ENCODE measurements at places on chromosomes 11 and 22. TPM values are rescaled to one million over a fixed set of nuclear protein-coding genes. Genes with fewer than 3 reads are reported as not detected.

DNA sequence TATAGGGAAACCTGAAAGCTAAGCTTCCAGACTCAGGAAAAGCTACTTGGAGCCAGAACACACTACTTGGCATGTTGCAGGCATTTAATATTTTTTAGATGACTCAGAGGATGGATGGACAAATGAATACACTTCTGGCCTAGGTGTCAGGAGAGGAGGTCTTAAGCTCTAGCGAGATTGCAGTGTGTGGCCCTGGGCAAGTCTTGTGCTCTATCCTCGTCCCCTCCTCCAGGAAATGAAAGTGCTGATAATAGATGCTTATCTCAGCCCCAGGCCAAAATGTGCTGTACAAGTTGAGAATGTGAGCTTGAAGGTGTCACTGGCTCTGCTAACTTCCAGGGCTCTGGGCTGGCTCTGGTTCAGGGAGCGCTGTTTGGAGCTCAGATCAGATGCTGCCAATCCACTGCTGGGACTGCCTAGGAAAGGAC lies 136.3 kb downstream of the PKNOX2 start:
- no peak for DNase-seq

DNA sequence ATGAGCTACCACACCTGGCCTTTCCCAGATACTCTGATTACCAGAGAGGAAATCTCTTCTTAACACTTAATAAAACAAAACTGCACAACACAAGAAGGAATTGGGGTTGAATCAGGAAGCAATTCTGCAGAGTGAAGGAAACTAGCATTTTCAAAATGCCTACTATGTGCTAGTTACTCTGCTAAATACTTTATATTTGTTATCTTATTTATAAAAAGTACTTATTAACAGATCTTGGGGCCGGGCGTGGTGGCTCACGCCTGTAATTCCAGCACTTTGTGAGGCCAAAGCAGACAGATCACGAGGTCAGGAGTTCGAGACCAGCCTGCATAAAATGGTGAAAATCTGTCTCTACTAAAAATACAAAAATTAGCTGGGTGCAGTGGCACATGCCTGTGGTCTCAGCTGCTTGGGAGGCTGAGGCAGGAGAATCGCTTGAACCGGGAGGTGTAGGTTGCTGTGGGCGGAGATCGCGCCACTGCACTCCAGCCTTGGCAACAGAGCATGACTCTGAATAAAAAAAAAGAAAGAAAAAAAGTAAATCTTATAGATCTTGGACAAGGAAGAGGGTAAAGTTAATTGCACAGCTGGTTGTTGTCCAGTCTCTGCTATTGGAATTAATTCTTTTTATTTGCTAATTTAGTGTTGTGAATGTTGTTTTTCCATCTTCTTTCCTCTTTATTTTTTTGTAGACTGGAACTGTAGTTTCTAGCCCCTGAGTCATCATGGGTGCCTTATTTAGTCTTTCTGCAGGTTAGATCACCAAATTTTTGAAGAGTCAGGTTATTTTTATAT lies 22.1 kb downstream of the TMEM135 start:
- no peak for DNase-seq

DNA sequence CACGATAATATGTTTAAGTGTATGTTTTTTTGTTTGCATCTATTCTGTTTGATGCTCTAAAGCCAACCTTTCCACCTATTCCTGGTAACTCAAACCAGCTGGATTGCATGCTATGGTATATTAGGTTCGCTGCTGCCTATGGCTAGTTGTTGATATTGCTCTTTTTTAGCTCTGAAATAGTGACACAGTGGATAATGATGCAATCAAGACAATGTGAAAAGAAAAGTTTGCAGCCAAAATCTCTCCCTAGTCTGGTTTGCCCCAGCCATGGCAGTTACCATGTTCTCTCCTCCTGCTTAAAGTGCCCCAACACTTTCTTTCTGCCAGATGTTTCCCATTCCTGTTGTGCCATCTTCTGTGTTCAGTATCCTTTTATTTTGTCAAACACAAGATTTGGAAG lies 269.7 kb downstream of the DYNC2H1 start:
- no peak for DNase-seq

DNA sequence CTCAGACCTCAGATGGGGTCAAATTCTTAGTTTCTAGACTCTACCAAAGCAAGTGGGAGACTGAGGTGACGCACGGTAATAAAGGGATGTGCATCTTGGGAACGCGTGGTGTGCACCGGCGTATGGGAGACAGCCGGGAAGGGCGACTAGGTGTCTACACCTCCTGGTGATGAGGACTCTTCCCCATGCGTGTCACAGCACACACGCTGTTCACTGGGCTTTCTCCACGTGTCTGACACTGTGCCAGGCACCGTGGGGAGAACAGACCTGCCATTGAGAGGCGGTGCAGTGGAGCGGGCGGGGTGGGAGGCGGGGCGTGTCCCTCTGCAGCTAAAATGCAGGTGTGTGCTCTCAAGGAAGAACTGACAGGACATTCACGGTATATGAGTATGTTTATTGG lies 5.3 kb downstream of the FXYD6 start:
- DNase-seq: no peak

DNA sequence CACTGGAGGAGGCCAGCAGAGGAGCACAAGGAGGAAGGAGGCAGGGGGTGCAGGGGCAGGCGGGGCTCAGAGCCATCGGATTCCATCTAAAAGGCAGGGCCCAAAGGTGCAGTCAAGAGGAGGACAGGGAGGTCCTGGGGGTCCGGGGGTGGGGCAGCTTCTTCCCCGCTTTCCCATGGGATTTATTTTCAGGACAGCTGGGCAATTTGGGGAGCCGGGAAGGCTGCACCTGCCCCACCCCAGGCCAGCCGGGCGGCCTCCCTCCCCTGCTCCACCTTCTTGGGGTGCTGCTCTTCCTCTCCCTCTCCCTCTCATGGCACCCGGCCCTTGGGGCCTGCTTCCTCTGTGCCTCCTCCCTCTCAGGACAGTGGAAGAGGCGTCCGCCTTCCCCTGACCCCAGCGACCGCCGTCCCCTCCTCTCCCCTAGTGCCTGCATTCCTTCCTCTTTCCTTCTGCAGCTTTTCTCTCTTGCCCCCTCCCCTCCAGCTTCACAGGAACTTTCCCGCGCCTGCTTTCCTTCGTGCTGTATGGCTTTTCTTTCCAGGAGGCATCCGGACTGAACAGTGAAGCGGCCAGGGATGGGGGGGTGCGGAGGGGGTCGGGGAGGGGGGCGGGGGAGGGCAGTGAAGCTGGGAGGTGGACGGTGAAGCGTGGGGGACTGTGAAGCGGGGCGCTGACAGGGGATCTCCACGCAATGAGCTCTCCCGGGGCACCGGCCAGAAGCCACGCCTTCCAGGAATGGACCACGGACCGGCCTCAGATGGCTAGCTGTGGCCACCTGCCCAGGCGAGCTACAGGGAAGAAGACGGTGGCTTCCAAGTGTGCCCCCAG lies 26.9 kb downstream of the APOBEC3H start:
- DNase-seq: no peak

GAL gene
- not detected for total RNA-seq

SLC22A12 gene
- total RNA-seq: not detected

APOL1 gene
- total RNA-seq: 18.1 TPM
